HuH-7.5 (cell line): ENCODE measurements at places on chromosomes 6 and 20.

DNA sequence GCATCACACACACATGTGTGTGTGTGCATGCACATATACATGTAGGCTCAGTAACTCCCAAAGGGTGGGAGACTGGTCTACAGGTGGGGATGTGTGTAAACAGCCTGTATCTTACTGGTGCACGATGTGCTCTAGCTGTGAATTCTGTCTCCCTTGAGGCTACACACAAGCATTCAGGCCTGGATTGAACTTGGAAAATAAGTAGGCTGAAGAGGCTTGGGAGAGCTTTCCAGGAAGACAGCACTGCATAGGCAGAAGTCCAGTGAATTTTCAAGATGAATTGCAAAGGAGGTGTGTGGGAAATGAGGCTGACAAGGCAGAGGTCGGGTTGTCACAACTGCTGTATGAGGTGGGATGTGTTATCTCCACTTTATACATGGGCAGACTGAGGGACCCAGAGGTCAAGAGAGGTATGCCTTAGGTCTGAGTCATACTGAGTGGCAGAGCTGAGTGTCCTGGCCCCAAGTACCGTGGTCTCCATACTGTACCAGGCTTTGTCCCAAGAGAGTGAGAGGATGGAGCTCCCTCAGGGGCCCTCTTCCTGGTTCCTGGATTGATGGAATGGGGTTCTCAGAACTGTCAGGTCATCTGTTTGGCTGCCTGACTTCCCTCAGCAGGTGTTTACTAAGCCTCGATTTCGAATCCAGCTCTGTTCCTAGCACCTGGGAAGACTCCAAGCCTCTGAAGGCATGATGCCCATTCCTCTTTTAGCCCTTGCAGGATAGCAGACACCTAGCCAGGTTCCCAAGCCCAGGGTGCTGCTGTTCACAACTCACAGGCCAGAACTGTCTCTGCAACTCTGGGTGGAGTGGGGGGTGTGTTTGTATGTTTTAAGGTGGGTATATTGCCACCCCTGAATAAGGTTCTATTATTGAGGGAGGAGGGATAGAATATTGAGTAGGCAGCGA, 14.4 kb downstream of the SNPH start:
- no peak for DNase-seq

- DNase-seq, result no peak
Observed at GRCh38 chr20:46746956-46747526, 37.6 kb downstream of the SLC2A10 start.

DNA sequence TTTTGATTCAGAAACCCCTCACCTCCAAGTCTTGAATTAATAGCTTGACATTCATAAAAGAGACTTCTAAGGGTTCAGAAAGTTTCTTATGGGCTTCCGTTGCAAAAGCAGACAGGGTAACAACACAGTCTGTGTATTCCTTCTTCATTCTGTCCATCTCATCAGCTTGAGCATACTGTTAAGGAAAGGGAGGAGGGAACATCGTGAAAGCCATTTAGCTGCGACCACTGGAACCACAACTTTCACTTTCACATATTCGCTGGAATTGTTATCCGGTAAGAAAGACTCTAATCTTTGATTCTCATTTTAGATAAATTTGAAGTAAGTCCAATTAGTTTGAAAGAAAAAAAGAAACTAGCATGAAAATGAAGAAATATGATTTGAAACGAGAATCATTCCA, 174.4 kb downstream of the SYNE1 start:
- no peak for DNase-seq

DNA sequence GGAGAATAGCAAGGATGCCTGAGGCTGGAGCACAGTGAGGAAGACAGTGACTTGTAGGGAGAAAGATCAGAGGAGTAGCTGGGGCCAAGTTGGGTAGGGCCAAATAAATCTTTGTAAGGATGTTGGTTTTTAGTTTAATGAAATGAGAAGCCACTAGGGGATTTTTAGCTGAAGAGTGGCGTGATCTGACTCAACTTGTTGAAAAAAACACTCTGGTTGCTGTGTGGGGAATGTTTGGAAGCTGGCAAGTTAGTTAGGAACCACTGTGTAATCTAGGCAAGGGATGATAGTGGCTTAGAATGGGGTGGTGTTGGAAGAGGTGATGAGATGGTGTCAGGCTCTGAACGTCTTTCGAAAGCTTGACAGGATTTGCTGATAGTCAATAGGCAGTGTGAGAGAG, 176.1 kb upstream of the HDDC2 start:
- no peak for DNase-seq

DNA sequence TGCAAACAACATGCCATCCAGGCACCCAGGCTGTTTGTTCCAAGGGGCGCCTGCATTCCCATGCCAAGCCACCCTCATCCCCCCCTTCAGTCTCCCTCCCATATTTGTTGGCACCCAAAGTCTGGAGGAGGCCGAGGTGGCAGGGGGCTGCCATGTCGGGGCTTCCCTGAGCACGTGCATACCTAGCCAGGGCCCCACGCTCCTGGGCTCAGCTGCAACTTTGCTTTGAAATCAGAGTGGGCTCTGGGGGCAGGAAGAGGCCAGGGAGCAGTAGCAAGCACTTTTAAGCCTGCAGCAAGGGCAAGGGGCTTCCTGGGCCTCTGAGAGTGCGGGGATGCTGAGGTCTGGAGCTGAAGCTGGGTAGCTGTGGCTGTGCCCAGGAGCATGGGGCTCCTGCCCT, 655.9 kb upstream of the EYS start:
- DNase-seq, result no peak

GRCh38 chr20:62355878-62356588, 11.1 kb downstream of the LAMA5 start:
- DNase-seq, result no peak

- no peak for DNase-seq
Observed at GRCh38 chr6:40799296-40800140, 212.4 kb upstream of the LRFN2 start.

DNA sequence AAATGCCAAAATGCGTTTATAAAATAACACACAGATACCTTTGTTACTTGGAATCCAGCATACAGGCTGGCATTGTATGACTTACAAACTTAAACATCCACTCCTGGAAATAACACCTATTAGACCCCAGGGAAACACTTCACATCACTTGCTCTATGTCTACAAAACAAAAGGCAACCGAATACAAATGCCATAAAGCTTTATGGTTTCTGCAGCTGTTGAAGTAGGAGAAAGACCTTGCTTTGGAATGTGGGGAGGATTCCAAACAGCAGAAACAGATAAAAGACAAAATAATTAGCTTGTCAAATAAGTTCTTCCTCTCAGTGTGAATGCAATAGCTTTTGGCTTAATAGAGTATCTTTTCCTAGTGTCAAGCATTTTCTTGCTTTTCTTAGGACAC, 9.8 kb upstream of the AMD1 start:
- no peak for DNase-seq

GRCh38 chr6:24915641-24916040, 20.1 kb downstream of the RIPOR2 start:
- DNase-seq, result no peak

- DNase-seq, result no peak
Observed at GRCh38 chr6:111589366-111589765, 16.3 kb downstream of the TRAF3IP2 start.

DNA sequence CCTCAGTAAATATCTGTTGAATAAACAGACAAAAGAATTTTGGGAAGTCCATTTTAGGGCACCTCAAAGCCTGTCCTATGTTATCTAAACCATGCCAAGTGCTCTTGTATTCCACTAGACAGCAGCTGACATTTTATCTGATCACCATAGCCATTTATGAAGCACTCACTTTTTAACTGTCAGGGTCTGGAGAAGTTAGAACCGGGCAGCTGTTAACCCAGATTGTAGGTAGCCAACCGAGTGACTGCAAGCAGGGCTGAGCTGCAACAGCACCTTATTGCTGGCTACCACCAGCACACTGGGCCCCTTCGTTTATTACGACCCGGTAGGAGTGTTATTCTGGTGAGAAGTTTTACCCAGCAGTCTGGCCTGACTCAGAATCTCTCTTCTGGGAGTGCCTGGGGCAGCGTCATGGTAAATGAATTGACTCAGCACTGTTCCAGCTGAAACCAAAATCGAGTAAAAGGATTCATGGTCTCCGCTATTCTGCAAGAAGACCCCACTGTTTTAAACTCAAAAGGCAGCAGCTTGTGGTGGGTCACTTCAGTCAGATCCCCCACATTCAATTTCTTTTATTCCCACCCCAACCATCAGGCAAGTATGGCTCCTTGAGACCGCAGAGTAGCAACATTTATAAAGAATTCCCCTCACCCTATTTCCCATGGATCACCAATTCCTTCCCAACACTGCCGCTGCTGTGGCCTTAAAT, 1.7 kb downstream of the UBE2V1 start:
- no peak for DNase-seq

GRCh38 chr20:41782730-41783406, 164.7 kb upstream of the CHD6 start:
- DNase-seq, result no peak

DNA sequence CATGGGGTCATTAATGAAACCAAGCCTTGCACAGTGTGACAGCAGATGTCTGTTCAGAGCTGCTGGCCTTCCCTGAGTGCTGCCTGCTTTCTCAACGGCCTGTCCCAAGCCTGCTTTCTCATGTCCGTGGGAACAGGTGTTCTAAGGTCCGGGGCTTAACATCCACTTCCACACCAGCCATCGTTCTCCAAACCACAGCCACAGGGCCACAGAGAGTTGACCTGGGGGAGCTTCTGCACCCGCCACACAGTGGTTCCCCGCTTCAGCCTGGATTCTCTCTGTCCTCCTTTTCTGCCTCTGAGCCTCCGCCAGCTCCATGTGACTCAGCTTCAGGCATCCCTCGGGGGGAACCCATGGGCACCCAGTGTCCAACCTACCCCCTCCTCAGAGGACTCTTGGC, 26.9 kb upstream of the PPP1R3G start:
- no peak for DNase-seq

- no peak for DNase-seq
Observed at GRCh38 chr6:45433533-45434380, 56.0 kb upstream of the SUPT3H start.

GRCh38 chr20:51549474-51549873, 7.0 kb upstream of the NFATC2 start:
- DNase-seq, result no peak

- no peak for DNase-seq
Observed at GRCh38 chr6:108207013-108207412, 41.2 kb downstream of the NR2E1 start.

GRCh38 chr6:144194293-144194810, 44.0 kb downstream of the STX11 start:
- DNase-seq, result no peak

GRCh38 chr6:40523505-40524172, 63.5 kb downstream of the LRFN2 start:
- no peak for DNase-seq

DNA sequence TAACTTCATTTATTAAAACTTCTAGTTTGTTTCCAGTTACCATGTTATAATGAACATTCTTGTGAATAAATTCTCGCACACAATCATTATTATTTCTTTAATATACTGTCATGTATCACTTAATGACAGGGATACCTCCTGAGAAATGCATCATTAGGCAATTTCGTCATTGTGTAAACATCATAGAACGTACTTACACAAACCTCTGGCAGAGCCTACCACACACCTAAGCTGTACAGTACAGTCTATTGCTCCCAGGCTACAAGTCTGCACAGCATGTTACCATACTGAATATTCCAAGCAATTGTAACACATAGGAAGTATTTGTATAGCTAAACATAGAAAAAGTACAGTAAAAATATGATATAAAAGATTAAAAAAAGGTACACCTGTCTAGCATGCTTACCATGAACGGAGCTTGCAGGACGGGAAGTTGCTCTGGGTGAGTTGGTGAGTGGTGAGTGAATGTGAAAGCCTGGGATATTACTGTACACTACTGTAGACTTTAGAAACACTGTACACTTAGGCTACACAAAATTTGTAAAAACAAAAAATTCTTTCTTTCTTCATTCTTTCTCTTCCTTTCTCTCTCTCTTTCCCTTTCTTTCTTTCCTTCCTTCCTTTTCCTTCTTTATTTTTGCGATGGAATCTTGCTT, 268.2 kb upstream of the SOX4 start:
- DNase-seq, result no peak

DNA sequence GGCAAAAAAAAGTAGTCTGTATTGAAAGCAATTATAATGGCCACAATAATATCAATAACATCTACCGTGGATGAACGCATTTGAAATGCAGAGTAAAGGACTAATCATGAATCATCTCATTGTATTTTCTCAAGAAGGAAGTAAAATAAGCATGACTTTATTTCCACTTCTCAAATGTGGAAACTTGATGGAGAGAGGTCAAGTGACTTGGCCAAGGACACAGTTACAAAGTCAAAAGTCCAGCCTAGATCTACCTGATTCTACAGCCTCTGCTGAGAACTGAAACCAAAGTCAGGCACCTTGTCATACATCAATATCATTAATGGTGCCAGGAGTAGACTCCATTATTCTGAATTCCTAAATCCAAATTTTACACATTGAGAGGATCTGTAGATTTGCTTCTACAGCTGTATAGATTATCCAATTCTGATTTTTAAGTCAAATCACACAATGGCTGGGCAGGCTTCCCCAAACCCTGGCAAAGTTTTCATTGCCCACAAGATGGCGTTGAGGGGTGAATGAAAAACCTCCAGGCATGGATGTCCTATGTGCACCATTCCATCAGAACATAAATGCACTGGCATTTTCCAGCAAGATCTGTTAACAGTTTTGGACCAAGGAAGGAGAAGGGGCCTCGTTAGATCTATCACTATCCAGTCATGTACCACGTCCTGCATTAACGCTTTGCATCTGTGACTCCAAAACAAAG, 423.1 kb downstream of the MAFB start:
- no peak for DNase-seq

DNA sequence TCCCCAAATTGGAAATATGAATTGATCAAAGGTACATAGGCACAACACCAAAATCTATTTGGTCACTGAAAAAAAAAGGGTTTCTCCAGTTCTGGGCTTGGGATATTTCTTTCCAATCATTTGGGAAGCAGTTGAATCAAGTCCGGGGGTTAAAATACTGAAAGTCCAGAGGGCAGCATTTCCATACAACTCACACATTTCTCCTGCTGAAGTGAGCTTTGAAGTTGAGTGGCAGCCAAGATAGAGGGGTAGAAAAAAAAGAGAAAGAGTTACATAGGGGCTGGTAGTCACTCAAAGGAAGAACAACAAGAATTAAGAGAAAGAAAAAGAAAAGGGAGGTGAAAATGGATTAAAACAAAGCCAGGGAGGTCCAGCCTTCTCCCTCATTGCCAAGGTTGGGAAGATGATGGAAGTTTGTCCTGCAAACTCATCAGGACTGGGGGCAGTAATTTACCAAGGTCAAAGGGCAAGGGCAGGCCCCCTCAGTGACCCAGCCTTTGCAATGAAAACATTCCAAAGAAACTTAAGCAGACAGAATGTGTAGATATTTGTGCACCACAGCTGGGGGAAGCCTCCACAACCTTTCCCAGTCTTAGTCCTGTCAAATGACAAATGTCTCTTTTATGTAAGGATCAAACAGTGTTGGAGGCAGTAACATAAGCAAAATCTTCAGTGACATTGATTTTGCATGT, 525.3 kb upstream of the JARID2 start:
- no peak for DNase-seq

- DNase-seq, result no peak
Observed at GRCh38 chr6:82686719-82687118, 323.1 kb downstream of the TPBG start.

GRCh38 chr6:107564589-107564951, 74.7 kb downstream of the SOBP start:
- no peak for DNase-seq

GRCh38 chr6:5765141-5765760, 241.5 kb downstream of the NRN1 start:
- no peak for DNase-seq
